ENCODE measurements at places on chromosomes 3 and 15.
A peak's percentile ranks its signal among the peaks of the same experiment; 100 is the strongest.

- DNase-seq, result no peak
Observed at GRCh38 chr15:95486224-95486623, 844.3 kb upstream of the NR2F2 start.

DNA sequence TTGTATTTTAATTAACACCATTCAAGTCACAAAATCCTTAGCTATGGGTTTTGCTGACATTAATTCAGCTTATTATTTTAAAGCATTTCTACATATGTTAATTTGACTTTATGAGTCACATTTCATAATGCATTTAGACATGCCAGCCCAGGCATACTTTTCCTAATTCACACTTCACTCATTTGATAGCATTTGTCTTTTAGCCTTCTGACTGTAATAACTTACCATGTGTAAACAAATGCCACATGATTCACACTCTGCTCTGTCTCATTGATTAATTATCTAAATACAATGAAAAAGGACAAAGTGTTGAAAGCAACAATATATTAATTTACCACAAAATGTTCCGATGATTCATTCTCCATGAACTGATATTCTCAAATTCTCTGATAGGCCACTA is 927.8 kb upstream of the EPHA6 start:
- no peak for DNase-seq

DNA sequence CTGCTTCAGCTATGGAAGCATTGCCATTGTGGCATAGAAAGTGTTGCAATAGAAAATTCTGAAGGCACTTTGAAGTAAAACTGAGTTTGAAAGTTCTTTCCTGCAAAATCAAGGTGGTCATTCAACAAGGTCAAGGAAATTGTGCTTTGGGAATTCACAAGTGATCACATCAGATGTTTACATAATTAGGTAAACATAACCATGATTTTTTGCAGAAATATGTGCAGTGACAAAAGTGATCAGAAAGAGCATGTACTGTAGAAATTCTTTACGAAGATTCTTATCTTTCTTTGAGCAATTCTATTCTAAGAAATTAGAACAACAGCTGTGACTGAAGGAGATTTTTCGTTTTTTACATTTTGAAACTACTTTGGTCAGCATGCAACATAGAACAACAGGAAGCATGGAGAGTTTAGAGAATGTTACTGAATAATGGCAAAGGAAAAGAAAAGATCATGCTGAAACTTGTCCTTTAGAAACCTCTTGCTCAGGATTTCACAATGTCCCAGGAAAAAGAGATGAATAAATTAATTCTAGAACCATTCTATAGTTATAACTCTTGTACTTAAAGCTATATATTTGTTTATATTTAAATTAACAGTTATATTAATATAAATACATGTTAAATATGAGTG is 643.4 kb upstream of the ARPP21 start:
- no peak for DNase-seq

DNA sequence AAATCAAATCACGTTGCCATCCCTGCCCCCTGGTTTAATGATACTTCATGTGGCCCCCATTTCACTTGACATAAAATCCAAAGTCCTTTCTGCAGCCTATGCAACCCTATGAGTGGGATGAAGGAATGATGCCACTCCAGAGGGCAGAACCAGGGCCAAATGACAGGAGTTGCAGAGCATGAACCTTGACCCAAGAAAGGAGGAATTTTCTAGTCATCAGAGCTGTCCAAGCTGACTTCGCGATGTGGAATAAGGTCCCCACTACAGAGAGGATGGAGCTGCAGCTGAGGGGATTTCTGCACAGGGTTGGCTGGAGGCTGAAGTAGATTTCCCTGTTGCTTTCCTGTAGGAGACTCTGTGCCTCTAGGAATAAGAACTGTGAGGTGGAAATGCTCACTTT is 15.8 kb upstream of the EPHB3 start:
- DNase-seq, result no peak

GRCh38 chr3:57451150-57451846 is 92.8 kb downstream of the DNAH12 start:
- DNase-seq, result no peak

DNA sequence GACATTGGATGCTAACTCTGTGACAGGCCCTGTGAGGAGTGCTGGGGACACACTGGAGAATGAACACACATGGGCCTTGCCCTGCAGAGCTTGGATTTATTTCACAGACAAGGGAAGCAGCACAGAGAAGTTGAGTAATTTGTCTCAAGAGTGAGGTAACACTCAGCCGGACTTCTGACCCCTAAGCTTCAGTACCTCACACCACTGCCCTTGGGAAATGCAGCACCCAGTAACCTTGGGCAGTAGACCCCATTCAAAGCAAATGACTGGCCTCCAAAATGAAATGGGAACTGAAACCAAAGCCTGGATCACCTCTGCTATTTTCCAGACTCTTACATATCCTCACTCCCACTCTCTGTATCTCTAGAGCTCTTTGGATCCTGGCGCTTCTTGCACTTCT is 37.3 kb downstream of the RFT1 start:
- no peak for DNase-seq

DNA sequence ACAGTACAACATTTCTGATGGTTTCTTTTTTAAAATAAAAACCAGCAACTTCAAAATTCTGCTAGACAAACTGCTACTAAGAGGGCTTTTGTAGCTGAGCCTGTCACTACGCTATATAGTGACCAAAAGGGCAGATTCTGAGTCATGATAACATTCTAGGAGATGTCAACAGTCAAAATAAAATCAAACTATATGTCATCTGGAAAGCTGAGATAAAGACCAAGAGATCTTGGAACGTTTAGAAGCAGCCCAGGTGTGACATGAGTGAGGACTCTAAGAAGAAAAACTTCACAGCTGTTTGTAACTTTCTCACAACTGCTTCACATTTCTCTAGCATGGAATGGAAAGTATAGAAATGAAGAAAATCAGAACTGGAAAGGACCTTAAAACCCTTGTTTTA is 84.6 kb downstream of the FILIP1L start:
- DNase-seq, result no peak

- no peak for DNase-seq
Observed at GRCh38 chr3:152658977-152659720, 175.8 kb upstream of the P2RY1 start.

GRCh38 chr3:105613120-105613519 is 246.4 kb downstream of the ALCAM start:
- no peak for DNase-seq

DNA sequence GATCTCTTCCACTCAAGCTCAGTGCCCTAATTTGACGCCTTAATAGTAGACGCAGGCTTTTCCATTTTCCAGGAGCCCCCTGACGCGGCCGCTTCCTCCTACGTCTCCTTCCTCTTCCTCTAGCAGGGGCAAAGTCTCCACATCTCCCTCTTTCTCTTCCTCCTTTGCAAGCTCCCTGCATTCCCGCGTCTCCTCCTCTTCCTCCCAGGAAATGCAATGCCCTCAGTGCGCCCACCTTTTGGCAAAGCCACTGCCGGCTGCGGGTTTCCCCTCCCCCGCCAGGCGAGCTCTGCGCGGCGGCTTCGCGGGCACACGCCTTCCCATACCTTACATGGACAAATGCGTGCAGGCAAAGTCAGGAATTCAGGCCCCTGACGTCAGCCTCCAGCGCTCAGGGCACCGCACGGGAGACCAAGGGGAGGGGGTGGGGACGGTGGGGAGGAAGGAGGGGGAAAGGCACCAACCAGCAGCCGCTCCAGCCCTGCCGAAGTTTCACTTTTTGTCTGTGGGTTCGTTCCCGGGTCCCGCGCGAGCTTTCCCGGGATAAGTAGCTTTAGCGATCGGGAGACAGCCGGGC is 432 bp upstream of the LPP start:
- DNase-seq, result peak; percentile 63

DNA sequence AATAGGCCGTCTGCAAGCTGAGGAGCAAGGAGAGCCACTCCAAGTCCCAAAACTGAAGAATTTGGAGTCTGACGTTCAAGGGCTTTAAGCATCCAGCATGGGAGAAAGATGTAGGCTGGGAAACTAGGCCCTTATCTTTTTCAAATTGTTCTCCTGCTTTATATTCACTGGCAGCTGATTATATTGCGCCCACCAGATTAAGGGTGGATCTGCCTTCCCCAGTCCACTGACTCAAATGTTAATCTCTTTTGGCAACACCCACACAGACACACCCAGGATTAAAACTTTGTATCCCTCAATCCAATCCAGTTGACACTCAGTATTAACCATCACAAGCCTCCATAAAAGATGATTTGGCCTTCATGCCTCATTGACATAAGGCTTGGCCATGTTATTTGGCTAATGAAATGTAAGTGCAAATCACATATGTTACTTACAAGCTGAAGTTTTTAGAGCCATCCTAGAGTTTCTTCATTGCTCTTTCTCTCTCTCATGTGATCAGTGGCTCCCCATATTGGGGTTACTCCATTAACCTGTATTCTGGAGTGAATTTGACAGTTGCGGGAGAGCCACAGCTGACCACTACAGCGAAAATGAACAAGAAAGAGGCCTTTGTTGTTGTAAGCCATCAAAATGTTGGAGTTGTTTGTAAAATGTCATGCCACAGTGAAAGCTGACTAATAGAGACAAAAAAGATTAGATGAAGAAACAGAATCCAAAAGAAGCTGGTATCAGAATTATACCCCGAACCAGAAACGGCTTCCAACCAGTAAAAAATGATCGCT is 61.7 kb downstream of the GBE1 start:
- no peak for DNase-seq

GRCh38 chr15:40087991-40088928 is 20.4 kb downstream of the BMF start:
- DNase-seq, result no peak

- DNase-seq, result no peak
Observed at GRCh38 chr15:85318048-85318731, 62.2 kb upstream of the AKAP13 start.

GRCh38 chr3:21152555-21152954 is 598.5 kb downstream of the ZNF385D start:
- DNase-seq, result no peak

DNA sequence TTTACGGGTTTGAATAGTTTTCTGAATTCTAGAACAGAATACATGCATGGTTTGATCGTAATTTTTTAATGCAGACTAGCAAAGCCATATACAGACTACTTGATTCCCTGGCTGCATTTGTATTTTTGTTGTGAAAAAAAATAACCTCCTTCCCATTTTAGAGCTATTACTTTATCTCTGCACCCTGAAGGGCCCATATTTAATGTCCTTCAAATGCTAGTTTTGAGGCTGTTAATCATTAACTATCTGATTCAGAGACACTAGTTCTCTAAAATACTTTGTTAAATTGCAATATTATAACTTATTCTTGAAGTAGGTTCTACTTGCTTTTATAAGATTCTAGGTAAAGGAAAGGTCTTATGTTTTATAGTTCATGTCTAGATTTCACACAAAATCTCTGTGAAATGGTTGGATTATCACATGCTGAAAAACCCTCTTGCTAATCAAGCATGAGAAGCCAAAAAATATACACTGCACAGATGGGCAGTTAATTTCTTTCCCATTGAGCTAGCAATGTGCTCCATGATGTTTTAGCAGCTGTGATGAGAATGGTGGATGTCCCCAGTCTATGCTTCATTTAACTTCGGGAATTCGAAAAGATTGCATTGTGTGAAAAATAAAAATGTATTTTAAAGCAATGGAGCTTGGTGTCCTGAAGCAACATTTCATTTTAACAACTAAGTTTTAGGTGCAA is 634.0 kb upstream of the BCHE start:
- no peak for DNase-seq

- DNase-seq, result peak; percentile 50
Observed at GRCh38 chr3:197354568-197355001, 56.2 kb upstream of the DLG1 start.

DNA sequence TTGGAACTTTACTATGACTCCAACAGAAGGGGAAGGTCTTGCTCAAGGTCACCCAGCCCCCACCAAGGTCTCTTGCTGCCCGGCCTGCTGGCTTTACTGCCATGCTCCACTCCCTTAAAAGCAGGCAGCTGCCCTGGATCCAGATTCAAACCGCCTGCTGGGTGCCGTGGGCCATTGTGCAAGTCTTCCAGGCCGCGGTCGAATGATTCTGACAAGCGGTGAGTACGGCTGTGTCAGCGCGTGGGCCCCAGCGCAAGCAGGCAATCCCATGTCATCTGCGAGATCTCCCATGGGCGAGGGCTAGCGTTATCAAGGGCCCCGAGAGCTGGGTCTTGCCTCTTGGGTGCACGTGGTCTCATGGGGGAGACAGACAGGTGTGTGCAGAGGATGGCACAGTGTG is 37.6 kb downstream of the CORO2B start:
- DNase-seq, result no peak

DNA sequence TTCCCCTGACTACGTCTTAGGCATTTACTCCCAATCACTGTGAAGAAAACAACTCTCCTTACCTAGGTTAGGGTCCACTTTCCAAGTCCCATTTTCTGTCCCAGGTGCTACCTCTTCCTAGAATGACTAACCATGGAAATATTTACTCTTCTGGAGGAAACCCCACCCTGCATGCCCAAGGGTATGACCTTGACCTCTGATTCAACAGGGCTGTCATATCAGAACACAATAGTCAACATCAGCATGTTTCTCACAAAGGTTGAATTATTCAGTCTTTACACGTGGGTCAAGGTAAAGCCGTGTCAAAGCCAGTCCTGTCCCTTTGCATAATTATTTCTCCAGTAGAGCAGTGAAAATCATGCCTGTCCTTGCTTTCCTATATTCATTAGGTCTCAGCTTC is 4.3 kb upstream of the FRMD5 start:
- no peak for DNase-seq

DNA sequence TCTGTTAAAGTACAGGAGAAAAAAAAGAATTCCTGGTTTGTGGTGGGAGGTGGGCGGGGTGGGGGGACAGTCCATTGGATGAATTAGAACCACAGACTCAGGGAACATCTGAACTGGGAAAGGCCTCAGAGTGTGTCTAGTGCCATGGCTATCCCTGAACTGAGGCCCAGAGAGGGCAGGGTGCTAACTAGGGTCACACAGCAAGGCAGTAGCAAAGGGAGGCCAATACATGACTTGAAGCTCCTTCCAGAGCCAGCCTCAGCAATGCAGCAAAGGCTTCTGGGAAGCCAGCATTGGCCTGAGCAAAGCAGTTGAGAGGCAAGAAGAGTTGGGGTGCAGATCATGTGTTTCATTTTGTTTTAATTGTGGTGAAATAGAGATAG is 85.4 kb downstream of the SMAD6 start:
- no peak for DNase-seq

DNA sequence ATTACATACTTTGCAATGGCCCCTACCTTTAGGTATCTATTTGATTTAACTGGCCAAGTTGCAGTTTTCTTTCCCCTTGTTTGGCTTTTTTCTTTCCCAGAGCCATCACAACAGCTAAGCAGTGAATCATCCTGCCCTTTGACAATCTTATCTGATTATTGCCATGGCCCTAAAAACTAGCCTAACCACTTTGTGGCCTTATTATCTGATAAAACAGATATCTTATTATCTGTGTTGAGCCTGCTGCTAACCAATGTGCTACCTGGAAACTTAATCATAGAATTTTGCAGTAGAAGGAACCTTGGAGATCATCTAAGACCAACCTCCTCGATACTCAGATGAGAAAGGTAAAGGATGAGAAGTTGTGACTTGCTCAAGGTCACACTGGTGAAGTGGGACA is 37.1 kb downstream of the EIF4E3 start:
- DNase-seq, result no peak

- no peak for DNase-seq
Observed at GRCh38 chr3:58010562-58010961, 2.3 kb downstream of the FLNB start.

Measured in urinary bladder (tissue), 4 donors.